ENCODE measurements at places on chromosomes 2 and 18.
A peak's percentile ranks its signal among the peaks of the same experiment; 100 is the strongest.

DNA sequence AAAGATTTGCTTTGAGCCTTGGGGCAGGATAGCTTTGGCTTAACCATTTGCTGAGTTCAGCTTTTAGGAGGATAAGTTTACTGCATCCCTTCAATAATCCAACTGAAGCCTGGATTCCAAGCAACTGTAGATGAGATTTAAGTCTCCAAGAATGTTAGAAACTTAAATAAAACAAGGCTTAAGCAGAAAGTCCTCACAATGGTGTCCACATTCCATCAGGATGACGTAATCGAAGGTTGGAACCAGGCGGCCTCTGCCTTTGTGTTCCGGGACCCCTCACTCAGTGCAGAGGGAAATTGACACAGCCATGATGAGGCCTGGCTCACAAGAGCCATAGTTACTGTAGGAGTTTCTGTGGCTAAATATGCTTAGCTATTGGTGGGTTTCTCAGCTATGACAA lies 260.4 kb downstream of the LPIN1 start:
- DNase-seq: no peak

GRCh38 chr2:97718942-97719341 lies 5.6 kb downstream of the ZAP70 start:
- peak; percentile 24 for DNase-seq

GRCh38 chr2:8754106-8754776 lies 72.4 kb downstream of the ID2 start:
- DNase-seq: no peak

DNA sequence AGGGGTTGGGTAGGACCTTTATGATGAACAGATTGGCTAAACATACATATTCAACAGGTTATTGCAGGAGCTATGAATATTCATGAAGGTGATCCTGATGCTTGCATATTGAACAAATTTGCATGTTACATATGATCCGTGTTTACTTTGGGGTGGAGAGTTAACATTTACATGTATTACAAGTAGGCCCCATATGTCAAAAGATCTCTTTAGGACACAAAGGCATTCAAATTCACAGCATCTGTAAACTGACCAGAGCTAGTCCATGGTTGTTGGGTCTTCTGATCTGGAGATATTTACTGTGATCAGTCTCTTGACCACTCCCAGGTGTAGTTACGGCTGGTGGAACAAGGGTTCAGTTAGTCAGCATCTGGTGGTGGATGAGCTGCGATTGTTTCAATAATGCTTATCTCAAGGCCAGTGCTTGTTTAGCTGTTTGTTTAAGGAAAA lies 80.4 kb downstream of the PMAIP1 start:
- DNase-seq: no peak

DNA sequence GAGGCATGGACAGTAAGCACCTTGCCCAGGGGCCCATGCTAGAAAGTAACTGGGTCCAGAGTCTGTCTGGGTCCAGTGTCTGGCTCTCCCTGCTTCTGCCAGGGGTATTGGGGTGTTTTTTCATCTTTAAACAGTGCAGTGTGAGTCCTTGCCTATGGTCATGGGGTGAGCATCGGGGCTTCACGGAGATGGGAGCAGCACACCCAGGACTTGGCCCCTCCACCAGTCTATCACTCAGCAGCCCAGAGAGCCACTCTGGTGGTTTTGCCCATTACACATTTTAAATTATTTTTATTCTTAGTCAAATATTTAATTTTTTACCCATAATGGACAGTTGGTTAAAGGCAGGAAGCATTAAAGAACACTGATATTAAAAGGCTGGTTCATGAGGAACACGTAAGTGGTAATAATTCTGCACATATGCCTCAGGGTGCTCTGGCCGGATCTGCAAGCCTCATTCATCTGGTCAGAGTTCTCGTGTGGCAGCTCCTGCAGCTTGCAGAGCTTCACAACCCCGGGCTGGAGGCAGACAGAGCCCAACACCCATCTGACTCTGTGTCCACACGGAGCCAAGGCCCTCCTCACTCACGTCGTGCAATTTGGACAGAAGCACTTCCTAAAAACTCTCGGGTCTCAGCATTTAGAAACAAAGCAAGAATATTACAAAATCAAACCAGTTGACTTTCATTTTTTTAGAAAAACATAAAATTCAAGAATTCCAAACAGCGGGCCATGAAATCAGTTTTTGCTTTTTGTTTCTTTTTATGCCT lies 204.1 kb downstream of the CTIF start:
- DNase-seq: no peak

DNA sequence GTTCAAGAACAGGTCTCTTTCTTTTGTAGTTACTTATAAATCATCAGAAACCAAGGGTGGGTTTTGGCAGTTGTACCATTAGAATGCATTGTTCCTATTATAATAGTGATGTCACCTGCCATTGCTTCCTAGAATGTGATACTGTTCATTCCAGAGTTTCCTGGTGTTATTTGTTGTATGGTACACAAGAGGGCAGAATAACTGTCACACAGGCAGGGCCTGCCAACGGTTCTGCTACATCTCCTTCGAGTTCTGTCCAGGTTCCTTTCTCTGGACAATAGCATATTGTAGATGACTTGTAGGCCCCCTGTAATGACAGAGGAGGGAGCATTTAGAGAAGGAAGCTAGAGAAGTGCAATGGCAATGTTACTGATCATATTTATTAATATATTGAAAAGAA lies 98.3 kb downstream of the KLHL14 start:
- DNase-seq: no peak

GRCh38 chr18:79481046-79481790 lies 85.5 kb downstream of the NFATC1 start:
- DNase-seq: no peak

- DNase-seq: no peak
These were observed 244.1 kb downstream of the LPIN1 start for GRCh38 chr2:11990576-11990975.

DNA sequence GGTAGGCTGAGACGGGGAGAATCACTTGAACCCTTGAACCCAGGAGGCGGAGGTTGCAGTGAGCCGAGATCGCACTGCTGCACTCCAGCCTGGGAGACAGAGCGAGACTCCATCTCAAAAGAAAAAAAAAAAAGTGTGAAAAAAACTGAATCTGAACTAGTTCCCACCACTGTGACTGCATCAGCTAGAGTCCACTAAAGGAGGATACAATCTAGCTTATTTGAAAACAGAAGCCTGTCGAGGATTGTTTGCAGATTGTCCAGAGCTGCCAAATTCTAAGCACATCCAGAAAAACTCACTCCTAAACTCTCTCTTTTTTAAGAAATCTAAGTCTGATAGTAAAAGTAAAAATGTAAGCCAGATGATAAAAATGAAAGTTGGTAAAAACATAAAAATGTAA lies 10.6 kb downstream of the GFPT1 start:
- no peak for DNase-seq

- no peak for DNase-seq
These were observed 120.8 kb downstream of the FAM168B start for GRCh38 chr2:130972410-130972809.

DNA sequence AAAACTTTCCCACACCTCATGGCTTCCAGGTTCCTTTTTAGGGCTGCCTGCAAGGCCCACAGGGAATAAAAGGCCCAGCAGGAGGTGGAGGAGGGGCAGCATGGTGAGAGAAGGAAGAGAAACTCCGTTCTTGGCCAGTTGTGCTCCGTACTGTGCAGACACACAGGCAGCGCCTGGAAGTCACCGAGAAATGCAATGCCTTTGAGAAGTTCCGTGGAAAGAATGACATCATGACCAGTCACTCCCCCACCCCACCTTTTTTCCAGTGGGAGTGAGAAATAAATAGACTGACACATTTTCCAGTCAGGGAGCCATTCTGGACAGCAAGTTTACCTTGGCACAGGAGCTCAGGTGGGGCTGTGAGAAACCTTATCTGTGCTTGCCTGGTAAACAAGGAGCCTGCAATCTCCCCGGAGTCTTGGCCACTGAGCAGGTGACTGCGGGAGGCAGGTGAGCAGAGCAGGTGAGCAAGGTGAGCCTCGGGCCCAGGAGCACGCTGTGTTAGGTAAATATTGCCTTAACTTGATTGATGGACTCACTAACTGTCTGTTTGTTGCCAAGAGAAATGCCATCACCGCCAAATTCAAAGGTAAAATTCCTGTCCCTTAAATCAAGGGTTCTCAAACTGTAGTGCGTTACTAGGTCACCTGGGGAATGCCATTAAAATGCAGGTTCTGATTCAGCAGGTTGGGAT lies 13.5 kb upstream of the LBH start:
- no peak for DNase-seq

DNA sequence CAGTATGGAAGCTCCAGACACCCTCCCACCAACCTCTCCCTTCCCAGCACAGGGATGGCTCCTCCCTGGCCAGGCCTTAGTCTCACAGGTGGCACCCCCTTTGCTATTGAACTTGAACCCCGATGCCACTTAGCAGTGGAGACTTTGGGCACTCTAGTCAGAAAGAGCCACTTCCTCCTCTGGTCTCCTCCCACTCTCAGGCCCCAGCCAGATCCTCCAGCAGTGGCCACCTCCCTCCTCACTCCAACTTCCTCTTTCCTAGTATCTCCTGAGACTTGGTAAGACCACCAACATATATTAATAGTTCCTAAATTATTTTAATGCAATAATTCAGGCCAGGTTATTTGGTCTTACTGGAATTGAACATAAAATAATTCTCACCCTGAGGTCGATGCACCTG lies 437.2 kb upstream of the ID2 start:
- DNase-seq: no peak

GRCh38 chr18:8290435-8290834 lies 318.8 kb upstream of the RAB12 start:
- DNase-seq: no peak

GRCh38 chr2:62340994-62341484 lies 145.1 kb downstream of the B3GNT2 start:
- DNase-seq: no peak

- DNase-seq: no peak
These were observed 110.2 kb downstream of the PRKCE start for GRCh38 chr2:45761635-45762034.

DNA sequence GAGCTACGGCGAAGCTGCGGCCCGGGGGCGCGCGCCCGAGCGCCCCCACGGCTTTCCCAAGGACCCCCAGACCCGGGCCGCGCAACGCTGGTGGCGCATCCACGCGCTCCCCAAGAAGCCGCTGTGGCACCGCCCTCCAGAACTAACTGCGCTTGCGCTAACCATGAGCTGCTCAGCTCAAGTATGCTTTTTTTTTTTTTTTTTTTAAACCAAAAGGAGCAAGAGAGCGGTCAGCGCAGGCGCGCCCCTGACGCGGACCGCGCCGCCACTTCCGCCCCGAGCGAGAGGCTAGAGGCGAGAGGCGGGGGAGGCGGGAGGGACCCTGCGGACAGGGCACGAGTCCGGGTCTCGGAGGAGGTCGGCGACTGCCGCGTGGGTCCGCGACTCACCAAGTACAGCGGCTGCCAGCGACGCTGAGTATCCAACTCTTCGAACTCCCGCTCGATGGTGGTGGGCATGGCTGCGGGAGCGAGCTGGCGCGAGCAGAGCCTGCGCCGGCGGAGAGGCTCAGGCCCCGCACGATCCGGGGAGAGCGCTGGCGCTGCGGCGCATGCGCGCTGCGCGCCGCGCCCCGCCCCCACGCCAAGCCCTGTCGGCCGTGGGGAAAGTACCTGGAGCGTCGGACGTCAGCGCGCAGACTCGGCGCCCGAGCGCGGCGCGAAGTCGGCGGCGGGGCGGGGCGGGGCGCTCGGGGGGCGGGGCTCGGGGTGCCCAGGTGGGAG lies at the start of gene PTPN2:
Gene PTPN2, minus strand, starts transcription at position 554 of the 722 bp plus-strand sequence. Its CDS starts 96 bp downstream, at position 458.
- DNase-seq: peak; percentile 87

DNA sequence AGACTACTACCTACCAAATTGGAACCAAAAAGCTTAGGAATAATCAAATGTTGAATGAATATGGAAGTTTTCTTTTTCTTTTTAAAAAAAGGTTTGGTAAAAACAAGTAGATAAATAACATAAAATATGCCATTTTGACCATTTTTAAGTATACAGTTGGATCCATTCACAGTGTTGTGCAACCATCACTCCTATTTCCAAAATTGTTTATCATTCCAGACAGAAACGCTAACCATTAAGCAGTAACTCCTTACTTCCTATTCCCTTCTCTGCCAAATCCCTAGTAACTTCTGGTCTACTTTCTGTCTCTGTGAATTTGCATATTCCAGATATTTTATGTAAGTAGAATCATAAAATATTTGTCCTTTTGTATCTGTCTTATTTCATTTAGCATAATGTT lies 39.8 kb downstream of the CD302 start:
- DNase-seq: no peak

- no peak for DNase-seq
These were observed 582 bp downstream of the RIOK3 start for GRCh38 chr18:23453680-23454058.

- DNase-seq: peak; percentile 54
These were observed at the start of gene PRKD3 for GRCh38 chr2:37324786-37325624. TSS of gene PRKD3 (minus strand) at chr2:37324833. CDS start at chr2:37316524, 8,309 bp downstream.

- DNase-seq: no peak
These were observed 1.6 kb downstream of the GPR17 start for GRCh38 chr2:127647242-127648190.

GRCh38 chr18:2985628-2986027 lies 27.3 kb downstream of the LPIN2 start:
- no peak for DNase-seq

- no peak for DNase-seq
These were observed 3.4 kb downstream of the MAP4K3 start for GRCh38 chr2:39433586-39434195.

GRCh38 chr2:178363252-178363651 lies 87.7 kb downstream of the PRKRA start:
- DNase-seq: no peak

DNA sequence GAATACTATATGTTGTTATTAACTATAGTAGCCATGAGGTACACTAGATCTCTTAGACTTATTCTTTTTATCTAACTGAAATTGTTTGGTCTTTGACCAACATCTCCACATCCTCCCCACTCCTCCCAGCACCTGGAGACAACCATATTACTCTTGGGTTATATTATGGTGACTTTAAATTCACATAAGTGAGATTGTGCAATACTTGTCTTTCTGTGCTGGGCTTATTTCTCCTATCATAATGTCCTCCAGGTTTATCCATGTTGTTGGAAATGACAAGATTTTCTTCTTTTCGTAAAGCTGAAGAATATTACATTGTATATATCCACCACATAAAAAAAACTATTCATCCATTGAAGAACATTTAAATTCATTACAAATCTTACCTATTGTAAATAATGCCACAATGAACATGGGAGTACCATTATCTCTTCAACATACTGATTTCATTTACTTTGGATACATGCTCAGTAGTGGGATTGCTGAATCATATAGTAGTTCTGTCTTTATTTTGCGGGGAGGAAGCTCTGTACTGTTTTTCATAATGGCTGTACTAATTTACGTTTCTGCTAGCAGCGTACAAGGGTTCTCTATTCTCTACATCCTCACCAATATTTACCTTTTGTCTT lies 159.2 kb upstream of the SCN7A start:
- no peak for DNase-seq

GRCh38 chr2:95292623-95293260 lies 4.4 kb upstream of the KCNIP3 start:
- no peak for DNase-seq

GRCh38 chr2:224778474-224778877 lies 62.3 kb upstream of the CCDC195 start:
- peak; percentile 47 for DNase-seq

GRCh38 chr2:127604986-127605385 lies 41.0 kb upstream of the GPR17 start:
- no peak for DNase-seq

GRCh38 chr2:28610583-28611201 lies 114.8 kb downstream of the PLB1 start:
- DNase-seq: no peak

- no peak for DNase-seq
These were observed 2.4 kb upstream of the RPS7 start for GRCh38 chr2:3572620-3573019.

GRCh38 chr2:123415678-123416077 lies 609.4 kb upstream of the CNTNAP5 start:
- DNase-seq: no peak

- DNase-seq: peak; percentile 29
These were observed 33.4 kb upstream of the KLHL29 start for GRCh38 chr2:23351388-23352141.

Data from activated CD4-positive, alpha-beta T cell treated with anti-CD3 and anti-CD28 coated beads, Interleukin-2, amount 50 U/mL, for 4 hours (primary cell).